Activated CD4-positive, alpha-beta memory T cell treated with anti-CD3 and anti-CD28 coated beads, Interleukin-2, amount 10 ng/mL, durations not matched to agents 7 days and 5 days (primary cell): ENCODE measurements at places on chromosomes 4 and X. TPM values are rescaled to one million over a fixed set of nuclear protein-coding genes. Genes with fewer than 3 reads are reported as not detected.

DNA sequence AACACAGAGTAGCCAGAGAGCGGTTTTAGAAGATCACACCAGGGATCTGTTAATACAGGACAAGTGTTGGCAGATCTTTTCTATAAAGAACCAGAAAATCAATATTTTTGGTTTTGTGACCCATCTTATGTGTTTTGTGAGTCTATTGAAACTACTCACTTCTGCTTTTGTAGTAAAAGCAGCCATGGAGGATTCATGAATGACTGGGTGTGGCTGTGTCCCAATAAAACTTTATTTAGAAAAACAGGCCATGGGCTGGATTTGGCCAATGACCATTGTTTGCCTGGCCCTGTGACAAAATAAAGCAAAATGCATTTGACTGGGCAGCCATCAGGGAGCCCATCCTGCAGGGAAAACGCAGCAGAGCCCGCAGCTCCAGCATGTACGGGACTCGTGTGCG is 99.9 kb upstream of the ADRA2C start:
- no peak for DNase-seq
- H3K36me3 ChIP-seq: no peaks in the 10 kb centered on the region
- no peak overlapping the region for H3K27ac ChIP-seq
- no peak overlapping the region for H3K4me3 ChIP-seq

GRCh38 chrX:67892401-67892800 is 348.6 kb downstream of the AR start:
- H3K4me3 ChIP-seq: no peak overlapping the region
- H3K27me3 ChIP-seq: no peaks in the 10 kb centered on the region
- no peak overlapping the region for H3K27ac ChIP-seq
- no peak for DNase-seq
- no peaks in the 10 kb centered on the region for H3K36me3 ChIP-seq
- H3K4me1 ChIP-seq: no peaks in the 10 kb centered on the region

DNA sequence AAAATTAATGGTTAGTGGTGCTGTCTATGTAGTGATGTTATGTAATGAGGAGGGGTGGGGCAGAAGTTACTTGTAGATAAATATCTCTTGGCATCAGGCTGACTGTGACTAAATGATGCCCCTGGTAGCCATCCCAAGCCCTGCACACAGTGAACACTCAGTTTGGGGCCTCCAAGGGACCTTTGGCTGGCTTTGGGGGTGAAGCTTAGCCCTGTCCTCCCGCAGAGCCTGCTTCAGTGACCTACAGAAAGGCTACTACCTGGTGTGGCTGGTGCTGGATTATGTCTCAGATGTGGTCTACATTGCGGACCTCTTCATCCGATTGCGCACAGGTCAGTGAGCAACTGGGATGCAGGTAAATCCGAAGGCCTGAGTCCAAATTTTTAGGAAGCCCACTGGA is 7.8 kb downstream of the CNGA2 start:
- H3K27ac ChIP-seq: no peak overlapping the region
- DNase-seq: no peak
- H3K4me1 ChIP-seq: no peaks in the 10 kb centered on the region
- no peaks in the 10 kb centered on the region for H3K27me3 ChIP-seq

- H3K27ac ChIP-seq: no peak overlapping the region
- no peak overlapping the region for H3K4me3 ChIP-seq
- no peak for DNase-seq
- no peaks in the 10 kb centered on the region for H3K36me3 ChIP-seq
Observed at GRCh38 chr4:123649645-123650391, 253.2 kb downstream of the SPRY1 start.

GRCh38 chr4:41358647-41359421 is 102.1 kb downstream of the UCHL1 start:
- no peaks in the 10 kb centered on the region for H3K36me3 ChIP-seq
- no peaks in the 10 kb centered on the region for H3K4me1 ChIP-seq
- H3K27me3 ChIP-seq: peaks cover 37% of the 10 kb centered on the region
- no peak for DNase-seq

DNA sequence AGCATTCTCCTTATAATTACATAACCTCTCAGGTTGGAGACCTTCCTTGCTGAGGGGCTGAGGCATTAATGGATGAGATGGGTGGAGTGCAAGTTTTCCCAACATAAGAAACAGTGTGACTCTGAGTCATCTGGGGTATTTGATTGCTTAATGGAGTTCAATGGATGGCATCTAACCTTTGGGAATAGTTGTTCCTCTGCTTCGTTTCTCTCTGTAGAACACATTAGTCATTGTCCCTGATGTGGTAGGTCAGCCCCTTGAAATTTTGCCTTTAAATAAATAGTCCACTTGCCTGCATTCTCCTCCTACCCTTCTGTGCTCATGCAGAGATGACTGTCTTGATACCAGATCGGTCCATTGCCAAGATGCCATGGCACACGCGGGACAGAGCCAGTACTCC is 38.6 kb downstream of the SLITRK2 start:
- H3K36me3 ChIP-seq: no peaks in the 10 kb centered on the region
- H3K4me1 ChIP-seq: no peaks in the 10 kb centered on the region
- no peaks in the 10 kb centered on the region for H3K27me3 ChIP-seq
- no peak overlapping the region for H3K27ac ChIP-seq

- no peak overlapping the region for H3K27ac ChIP-seq
- peaks cover 10% of the 10 kb centered on the region for H3K27me3 ChIP-seq
- H3K4me3 ChIP-seq: peak overlapping the region; percentile 37
- no peak for DNase-seq
- no peaks in the 10 kb centered on the region for H3K36me3 ChIP-seq
Observed at GRCh38 chrX:129979207-129979920, 3.1 kb upstream of the BCORL1 start.

DNA sequence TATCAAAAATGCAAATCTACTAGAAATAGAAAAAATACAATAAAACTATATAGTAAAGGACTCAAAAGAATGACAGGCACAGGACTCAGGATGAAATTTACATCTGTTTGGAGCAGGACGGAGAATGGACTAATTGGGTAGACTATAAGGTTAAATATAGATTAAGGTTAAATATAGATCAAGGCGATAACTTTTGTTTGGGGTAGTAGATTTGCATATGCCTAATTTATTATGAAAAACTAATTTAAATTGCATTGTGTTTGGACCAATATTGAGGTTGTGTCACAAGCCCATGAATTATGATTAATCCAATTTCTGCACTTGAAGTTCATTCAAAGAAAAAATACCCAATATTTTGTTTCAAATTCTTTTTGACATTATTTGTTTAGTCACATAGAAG is 31.0 kb downstream of the MTHFD2L start:
- no peak for DNase-seq
- no peaks in the 10 kb centered on the region for H3K36me3 ChIP-seq
- no peak overlapping the region for H3K27ac ChIP-seq
- H3K4me3 ChIP-seq: no peak overlapping the region

- DNase-seq: no peak
- no peaks in the 10 kb centered on the region for H3K4me1 ChIP-seq
- H3K27me3 ChIP-seq: no peaks in the 10 kb centered on the region
- H3K27ac ChIP-seq: no peak overlapping the region
- H3K36me3 ChIP-seq: no peaks in the 10 kb centered on the region
- H3K4me3 ChIP-seq: no peak overlapping the region
Observed at GRCh38 chr4:22196551-22196950, 248.0 kb upstream of the KCNIP4 start.

NUDT10 gene
- 0.20 TPM for total RNA-seq

GRCh38 chr4:182065255-182065654 is 177.9 kb upstream of the TENM3 start:
- DNase-seq: no peak
- H3K4me1 ChIP-seq: no peaks in the 10 kb centered on the region
- H3K4me3 ChIP-seq: no peak overlapping the region
- no peaks in the 10 kb centered on the region for H3K36me3 ChIP-seq

HERC5 gene
- total RNA-seq: 97.0 TPM

GRCh38 chr4:112978691-112979472 is 70.6 kb upstream of the ANK2 start:
- no peak overlapping the region for H3K27ac ChIP-seq
- no peak for DNase-seq
- no peaks in the 10 kb centered on the region for H3K4me1 ChIP-seq
- H3K36me3 ChIP-seq: no peaks in the 10 kb centered on the region
- no peak overlapping the region for H3K4me3 ChIP-seq
- peaks cover 3% of the 10 kb centered on the region for H3K27me3 ChIP-seq

ARSJ gene
- not detected for total RNA-seq

GRCh38 chr4:77072195-77072753 is 3.5 kb downstream of the CCNI start:
- H3K36me3 ChIP-seq: peaks cover 32% of the 10 kb centered on the region
- no peak overlapping the region for H3K4me3 ChIP-seq
- H3K27ac ChIP-seq: no peak overlapping the region
- peaks cover 46% of the 10 kb centered on the region for H3K4me1 ChIP-seq
- peaks cover 3% of the 10 kb centered on the region for H3K27me3 ChIP-seq
- DNase-seq: no peak

OTUD6A gene
- not detected for total RNA-seq

DNA sequence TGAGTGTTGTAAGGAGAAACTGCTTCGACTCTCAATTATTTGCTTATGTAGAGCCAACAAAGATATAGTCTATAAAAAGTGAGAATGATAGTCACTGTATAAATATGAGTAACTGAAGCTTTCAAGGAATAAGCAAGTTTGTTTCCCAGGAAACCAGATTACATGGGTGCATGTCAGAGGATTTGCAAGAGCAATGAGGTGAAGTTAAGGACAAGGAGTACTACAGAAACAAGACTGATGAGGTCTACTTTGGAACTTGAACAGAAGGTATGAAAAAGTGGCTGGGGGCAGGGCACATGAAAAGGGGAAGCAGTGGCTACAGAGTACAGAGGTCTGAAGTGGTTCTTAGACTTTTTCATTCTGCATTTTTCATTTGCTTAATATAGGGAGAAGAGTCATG is 321.0 kb upstream of the CXXC4 start:
- DNase-seq: no peak
- H3K4me1 ChIP-seq: no peaks in the 10 kb centered on the region
- no peak overlapping the region for H3K27ac ChIP-seq
- H3K4me3 ChIP-seq: no peak overlapping the region
- no peaks in the 10 kb centered on the region for H3K27me3 ChIP-seq
- H3K36me3 ChIP-seq: no peaks in the 10 kb centered on the region

GRCh38 chrX:97431281-97431680 is 547.6 kb downstream of the RPA4 start:
- no peak overlapping the region for H3K4me3 ChIP-seq
- no peak for DNase-seq
- H3K27me3 ChIP-seq: no peaks in the 10 kb centered on the region
- no peak overlapping the region for H3K27ac ChIP-seq

DNA sequence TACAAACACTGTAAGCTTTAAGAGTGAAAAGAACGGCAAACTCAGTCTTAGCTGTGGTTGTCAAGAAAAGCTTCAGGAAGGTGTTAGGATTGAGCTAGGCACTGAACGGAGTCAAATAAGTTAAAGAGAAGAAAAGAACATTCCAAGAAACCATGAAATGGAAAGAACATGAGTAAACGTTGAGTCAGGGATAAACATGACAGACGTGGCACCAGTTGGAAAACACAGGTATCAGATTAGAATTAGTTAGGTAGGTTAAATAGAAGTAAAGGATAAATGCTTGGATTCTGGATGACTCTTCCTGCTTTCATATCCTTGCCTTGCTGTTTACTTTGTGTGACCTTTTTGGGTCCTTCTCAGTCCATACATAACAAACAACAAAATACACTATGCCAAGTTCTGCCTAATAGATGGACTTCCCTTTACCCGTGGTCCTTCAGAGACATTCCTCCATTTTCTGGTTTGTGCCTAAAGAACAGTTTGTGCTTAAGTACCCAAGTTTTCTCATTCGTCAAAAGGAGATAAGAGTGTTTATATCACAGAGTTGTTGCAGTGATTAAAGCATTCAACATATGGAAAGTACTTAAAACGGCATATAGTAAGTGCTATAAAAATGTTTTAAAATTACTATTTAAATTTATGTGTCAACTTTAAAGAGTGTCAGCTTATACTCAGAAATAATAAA is 446.9 kb downstream of the TMA16 start:
- no peaks in the 10 kb centered on the region for H3K36me3 ChIP-seq
- no peak for DNase-seq
- no peak overlapping the region for H3K27ac ChIP-seq
- H3K27me3 ChIP-seq: no peaks in the 10 kb centered on the region
- H3K4me1 ChIP-seq: no peaks in the 10 kb centered on the region

PFKFB1 gene
- 0.45 TPM for total RNA-seq

GRCh38 chr4:13706120-13706519 is 78.6 kb upstream of the BOD1L1 start:
- no peaks in the 10 kb centered on the region for H3K27me3 ChIP-seq
- DNase-seq: no peak
- no peaks in the 10 kb centered on the region for H3K36me3 ChIP-seq
- no peak overlapping the region for H3K4me3 ChIP-seq
- H3K27ac ChIP-seq: no peak overlapping the region

TCP11X1 gene
- total RNA-seq: not detected

DNA sequence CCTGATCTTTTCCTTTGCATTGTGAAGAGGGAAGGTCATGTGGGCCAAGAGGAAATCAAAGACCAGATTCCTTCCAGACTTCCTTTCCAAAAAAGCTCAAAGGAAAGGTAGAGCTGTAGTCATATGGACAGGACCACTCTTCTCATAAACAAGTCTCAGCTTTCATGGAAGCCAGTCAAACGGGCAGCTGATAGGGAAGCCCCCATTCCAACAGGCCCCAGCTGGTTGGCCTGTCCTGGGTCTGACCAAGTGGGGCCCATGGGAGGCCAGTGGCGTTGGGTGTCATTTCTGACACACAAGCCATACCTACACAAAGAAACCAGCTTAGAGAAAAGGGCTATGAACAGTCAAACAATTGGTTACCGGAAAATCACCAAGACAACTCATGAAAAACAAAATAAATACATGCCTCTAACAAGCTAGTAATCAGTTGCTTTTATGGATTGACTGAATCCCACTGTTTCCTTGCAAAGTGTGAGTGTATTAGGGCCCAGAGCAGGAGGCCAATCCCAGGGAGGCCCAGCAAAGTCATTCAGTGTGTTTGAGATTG is 149.6 kb upstream of the MAMLD1 start:
- H3K4me3 ChIP-seq: no peak overlapping the region
- DNase-seq: no peak
- no peak overlapping the region for H3K27ac ChIP-seq
- no peaks in the 10 kb centered on the region for H3K4me1 ChIP-seq

- no peaks in the 10 kb centered on the region for H3K27me3 ChIP-seq
- no peak overlapping the region for H3K4me3 ChIP-seq
- H3K27ac ChIP-seq: no peak overlapping the region
- no peaks in the 10 kb centered on the region for H3K36me3 ChIP-seq
Observed at GRCh38 chrX:138885886-138886285, 174.4 kb upstream of the FGF13 start.
